ENCODE measurements at places on chromosomes 4 and X.

GRCh38 chr4:112318239-112319142 is 21.3 kb downstream of the ALPK1 start:
- DNase-seq = no peak

GRCh38 chr4:141719585-141719984 is 83.2 kb downstream of the IL15 start:
- no peak for DNase-seq

GRCh38 chr4:23165669-23166068 is 472.9 kb downstream of the GBA3 start:
- no peak for DNase-seq

GRCh38 chrX:104428231-104428630 is 137.8 kb upstream of the IL1RAPL2 start:
- no peak for DNase-seq

DNA sequence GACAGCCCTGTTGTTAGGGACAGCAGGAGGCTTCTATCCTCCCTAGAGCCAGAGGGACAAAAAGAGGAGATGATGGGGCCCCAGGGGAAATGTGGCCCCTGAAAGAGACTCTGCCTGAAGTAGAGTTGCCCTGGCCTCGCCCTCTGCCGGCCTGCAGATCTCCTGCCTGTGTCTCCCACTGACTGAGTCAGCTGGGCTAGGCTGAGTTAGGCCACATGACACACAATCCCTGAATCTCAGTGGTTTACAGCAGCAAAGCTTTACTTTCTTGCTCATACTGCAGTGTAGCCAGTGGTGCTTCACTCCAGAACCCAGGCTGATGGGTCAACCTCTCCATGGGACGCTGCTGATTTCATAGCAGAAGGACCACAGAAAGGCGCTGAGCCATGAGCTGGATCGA is 23.5 kb downstream of the DRD5 start:
- no peak for DNase-seq

- DNase-seq = no peak
Observed at GRCh38 chr4:3293401-3294391, 875 bp downstream of the RGS12 start.

GRCh38 chr4:22668702-22669101 is 24.0 kb upstream of the GBA3 start:
- no peak for DNase-seq

GRCh38 chrX:13340182-13340791 is 20.4 kb upstream of the ATXN3L start:
- DNase-seq = no peak

DNA sequence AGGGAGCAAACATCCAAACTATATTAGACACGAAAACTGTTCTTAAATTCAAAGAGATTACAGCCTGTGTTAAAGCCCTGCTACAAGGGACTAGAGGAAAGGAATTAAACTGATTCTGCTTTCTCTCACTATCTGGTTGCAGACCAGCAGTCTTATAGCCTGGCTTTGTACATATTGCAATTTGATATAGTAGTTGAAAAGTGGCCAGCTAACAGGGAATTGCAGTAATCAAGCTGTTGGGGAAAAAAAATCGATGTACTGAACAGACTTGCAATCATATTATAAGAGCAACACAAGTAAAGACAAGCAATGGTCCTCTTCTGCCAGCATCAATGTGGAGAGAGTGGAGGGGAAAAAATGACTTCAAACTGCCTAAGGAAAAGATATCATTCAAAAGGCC is 364.4 kb upstream of the EPHA5 start:
- no peak for DNase-seq
